ENCODE measurements at places on chromosomes 5 and 9.

- no peak for DNase-seq
Measured at GRCh38 chr9:35306283-35306682, 144.5 kb downstream of the UNC13B start.

DNA sequence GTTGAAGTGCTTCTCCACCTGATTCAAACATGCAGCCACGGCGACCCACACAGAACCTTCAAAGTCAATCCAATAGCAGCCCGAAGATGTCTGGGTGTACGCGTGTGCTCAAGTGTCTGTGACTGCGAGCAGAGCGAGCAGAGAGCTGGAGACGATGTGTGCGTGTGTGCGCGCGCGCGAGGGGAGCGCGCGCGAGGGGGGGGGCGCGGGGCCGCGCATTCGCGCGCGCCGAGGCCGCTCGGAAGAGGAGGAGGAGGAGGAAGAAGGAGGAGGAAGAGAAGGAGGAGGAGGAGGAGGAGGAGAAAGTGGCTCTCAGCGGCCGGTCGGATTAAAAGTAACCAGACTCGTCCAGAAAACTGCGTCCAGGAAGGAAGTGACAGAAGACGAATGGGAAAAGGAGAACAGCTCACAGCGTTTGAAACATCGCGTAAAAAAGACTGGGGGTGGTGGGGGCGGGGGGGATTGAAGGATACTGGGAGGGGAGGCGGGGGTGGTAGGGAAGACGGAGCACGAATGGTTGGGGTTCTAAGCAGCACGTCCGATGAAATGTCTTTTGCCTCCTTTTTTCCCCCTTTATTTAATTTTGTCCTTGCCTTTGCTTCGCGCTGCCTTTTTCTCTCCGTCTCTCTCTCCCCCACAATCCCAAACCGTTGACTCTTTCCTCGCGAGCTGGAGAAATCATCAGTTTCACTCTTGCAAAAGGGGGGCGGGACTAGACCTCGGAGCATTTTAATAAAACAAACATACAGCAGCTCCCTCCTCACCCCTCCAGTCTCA is at the start of gene MEF2C:
TSS of gene MEF2C (minus strand) at position 126 of the 777 bp plus-strand sequence. CDS start 59,396 bp downstream, outside the sequence.
- no peak for DNase-seq

DNA sequence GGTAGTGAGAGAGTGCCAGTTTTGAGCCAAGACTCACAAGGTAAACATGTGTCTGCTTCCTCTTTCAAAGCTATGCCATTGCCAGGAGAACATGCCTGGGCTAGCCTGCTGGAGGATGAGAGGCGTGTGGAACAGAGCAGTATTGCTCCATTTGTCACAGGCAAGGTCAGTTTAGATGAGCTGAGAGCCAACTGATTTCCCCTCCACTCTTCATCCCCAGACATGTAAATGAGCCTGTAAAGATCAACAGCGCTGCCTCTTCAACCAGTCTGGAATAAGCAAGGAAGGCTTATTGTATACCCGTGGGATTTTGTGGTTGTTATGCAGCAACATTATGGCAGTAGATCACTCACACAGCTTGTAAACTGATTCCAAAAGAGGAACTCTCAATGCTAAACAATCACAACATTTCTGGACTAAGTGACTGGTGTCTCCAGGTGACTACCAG is 8.2 kb upstream of the GDNF start:
- no peak for DNase-seq

DNA sequence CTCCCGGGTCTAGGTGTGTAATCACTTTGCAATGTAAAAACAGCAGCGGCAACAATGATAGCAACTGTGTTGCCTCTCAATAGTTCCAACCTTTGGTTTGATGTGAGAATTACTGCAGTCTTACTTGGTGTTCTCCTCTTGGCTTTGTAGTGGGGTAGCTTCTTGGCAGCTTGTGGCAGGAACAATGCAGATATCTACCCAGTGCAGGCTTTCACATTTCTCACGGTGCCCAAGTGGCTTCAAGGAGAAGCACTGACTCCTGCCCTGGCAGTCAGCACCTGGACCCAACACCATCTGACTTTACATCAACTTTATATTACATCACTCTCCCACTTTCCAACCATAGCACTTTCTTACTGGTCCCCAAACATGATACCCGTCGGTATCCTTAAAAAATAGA is 28.4 kb upstream of the TIFAB start:
- no peak for DNase-seq

GRCh38 chr9:108056084-108056804 is 566.7 kb upstream of the KLF4 start:
- DNase-seq = no peak

DNA sequence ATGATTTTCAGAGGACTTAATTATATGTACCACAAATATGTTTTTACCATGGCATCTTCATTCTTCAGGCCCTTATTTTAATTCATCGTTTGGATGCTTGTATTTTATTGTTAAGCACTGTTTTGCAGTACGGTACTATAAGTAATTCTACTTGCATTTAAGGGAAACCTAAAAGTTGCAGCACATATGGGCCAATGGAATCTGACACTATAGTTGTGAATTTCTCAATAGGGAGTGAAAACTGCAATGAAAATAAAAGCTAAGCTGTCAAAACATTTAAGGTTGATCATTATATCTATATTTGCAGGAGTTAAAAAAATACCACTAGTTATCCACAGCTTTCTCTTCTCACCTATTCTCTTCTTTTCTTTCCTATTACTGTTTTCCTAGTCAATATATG is 1071.8 kb downstream of the MAT2B start:
- no peak for DNase-seq

GRCh38 chr9:130295431-130295830 is 29.9 kb downstream of the HMCN2 start:
- DNase-seq = no peak

DNA sequence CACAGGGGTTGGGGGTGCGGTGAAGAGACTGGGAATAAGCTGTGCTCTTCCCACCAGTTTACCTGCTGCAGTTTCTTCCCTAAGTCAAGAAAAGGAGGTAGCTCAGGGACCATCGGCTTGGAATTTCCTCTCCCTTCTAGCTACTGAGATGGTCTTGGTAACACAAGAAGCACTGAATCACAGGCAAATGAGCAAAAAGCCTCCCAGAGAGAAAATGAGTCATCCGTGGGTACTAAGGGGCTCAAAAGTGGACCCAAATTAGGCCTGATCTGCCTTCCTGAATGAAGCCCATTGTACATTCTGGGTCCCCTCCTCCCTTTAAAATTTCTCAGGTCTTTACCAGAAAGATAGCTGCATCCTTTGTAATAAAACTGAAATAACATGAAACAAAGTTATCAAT is 49.9 kb downstream of the PTPN3 start:
- no peak for DNase-seq

- DNase-seq = no peak
Measured at GRCh38 chr9:108845507-108845906, 10.3 kb downstream of the ACTL7B start.

- DNase-seq = peak; percentile 52
Measured at GRCh38 chr5:76818844-76819831, at the start of gene F2RL1. F2RL1 (plus strand) TSS chr5:76819030; CDS start chr5:76819183, 153 bp downstream.

- no peak for DNase-seq
Measured at GRCh38 chr5:8050616-8051175, 181.7 kb downstream of the MTRR start.

- no peak for DNase-seq
Measured at GRCh38 chr9:133779516-133780403, 41.6 kb upstream of the SARDH start.

DNA sequence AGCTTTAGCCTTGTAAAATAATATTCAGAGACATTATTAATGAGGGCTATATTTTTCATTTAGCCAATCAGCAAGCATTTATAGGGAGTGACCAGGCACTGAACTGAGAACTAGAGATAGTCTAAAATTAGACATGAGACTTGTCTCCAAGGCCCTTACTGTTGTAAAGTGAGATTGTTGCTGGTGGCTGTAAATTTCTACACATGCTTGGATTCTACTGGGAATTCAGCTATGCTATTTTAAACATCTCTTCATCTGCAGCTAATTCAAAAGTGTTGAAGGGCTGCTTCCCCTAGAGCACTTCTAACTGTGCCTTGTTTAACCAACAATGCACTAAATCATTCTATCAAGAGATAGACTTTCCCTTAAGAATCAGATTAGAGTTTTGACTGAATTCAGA is 67.4 kb downstream of the CHSY3 start:
- DNase-seq = no peak

GRCh38 chr5:159878988-159879471 is 37.3 kb upstream of the ADRA1B start:
- no peak for DNase-seq

GRCh38 chr5:173065155-173065554 is 9.0 kb downstream of the CREBRF start:
- DNase-seq = no peak

- DNase-seq = no peak
Measured at GRCh38 chr5:37786862-37787519, 52.9 kb downstream of the GDNF start.

All from stimulated activated CD4-positive, alpha-beta T cell treated with anti-CD3 and anti-CD28 coated beads, Interleukin-2, amount 100 ng/mL, for 24 hours (primary cell).